ENCODE measurements at places on chromosomes 3 and 15.

- DNase-seq = no peak
These were observed 75.5 kb downstream of the SCN10A start for GRCh38 chr3:38740537-38740936.

- no peak for DNase-seq
These were observed 5.8 kb downstream of the TOPBP1 start for GRCh38 chr3:133655731-133656515.

GRCh38 chr15:97718509-97718908 is 242.0 kb upstream of the ARRDC4 start:
- no peak for DNase-seq

DNA sequence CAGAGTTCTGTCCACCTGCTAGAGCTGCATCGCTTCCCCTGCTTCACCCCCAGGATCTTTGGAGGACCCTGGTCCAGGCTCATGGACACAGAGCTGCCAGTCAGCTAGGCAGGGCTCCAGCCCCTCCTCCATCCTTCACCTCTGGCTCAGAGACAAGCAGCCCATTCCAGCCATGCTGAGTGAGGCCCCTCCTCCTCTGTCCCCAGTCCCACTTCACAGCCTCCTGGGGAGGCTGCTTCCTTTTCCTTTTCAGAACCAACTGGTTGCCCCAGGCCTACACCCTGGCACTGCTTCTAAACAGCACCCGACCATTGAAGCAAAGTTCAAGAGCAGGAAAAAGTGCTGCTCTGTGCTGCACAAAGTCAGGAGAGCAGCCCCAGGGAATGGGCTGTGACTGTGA is 22.2 kb downstream of the IQSEC1 start:
- no peak for DNase-seq

DNA sequence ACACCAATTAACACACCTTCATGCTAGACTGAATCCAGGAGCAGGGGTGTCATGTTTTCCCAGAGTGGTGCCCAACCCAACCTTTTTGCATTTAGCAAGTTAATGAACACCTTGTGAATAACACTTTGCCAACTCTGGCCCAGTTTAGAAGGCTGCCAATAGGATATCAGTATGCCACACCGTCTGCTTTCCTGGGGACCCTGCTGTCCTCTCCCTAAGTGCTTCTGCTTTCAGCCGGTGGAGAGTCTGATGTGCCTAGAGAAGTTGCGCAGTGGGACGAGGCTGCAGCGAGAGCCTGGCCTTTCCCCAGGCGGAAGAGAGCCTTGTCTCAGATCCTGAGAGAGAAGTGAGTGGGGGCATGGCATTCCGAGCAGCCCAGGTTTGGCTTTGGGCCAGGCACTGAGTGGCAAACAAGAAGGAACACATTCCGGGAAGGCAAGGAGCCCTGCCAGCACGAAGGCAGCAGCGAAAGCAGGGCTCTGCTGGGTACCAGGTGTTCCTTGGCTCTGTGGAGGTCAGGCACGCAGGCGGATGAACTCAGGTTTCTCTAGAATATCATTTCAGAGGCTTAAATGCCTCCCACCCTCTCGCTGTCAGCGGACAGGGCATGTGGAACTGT is 36.9 kb downstream of the SENP8 start:
- no peak for DNase-seq

- DNase-seq = no peak
These were observed 16.7 kb downstream of the DAPK2 start for GRCh38 chr15:64029633-64030032.

GRCh38 chr3:133980550-133980949 is 49.2 kb downstream of the SLCO2A1 start:
- DNase-seq = no peak

- DNase-seq = no peak
These were observed 55.2 kb upstream of the OCA2 start for GRCh38 chr15:28154283-28154682.

- DNase-seq = no peak
These were observed 311.5 kb downstream of the RORA start for GRCh38 chr15:60917461-60918145.

GRCh38 chr3:182479419-182480336 is 313.6 kb upstream of the ATP11B start:
- no peak for DNase-seq

DNA sequence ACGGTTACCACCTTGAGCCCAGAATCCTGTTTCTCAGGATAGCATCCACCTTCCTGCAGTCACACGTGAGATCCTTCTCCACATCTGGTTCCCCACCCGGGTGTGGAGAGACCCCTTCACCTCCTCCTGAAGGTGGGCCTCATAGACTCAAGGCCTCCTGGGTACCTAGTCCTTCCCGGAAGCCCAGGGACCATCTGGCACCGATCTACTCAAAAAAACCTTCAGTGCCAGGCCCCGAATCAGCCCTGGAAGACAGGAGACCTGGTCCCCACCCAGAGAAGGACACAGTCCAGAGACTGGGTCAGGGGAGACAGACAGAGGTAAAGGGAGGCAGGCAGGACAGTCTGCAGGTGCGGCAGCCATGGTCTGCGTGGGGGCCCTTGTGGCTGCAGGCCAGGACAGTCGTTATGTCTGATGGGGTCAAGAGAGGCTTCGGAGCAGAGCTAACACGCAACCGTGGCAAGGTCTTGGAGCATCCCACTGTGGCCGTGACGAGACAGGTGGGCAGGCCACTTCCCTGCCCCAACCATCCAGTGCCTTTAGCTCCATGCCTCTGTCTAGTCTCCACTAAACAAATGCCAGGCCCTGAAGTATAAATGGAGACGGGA is 112.2 kb upstream of the ABHD17C start:
- DNase-seq = no peak

- DNase-seq = no peak
These were observed 53.8 kb downstream of the UBE2E2 start for GRCh38 chr3:23256741-23257435.

DNA sequence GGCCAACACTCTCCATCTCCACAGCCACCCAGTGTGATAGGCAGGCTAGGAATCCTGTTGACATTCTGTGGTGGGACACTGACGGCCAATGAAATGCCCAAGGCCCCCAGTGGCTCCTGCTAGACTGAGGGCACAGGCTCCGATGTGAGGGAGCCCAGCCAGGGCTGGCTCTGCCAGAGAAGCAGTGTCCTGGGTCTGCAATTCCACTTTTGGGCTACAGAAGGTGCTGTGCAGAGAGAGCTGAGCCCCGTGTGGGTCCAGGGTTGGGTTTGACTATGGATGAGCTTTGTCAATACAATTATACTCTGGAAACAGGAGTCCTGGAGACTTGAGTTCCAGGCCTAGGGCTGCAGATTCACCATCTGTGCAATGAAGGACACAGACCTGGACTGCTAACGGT is 55.7 kb upstream of the TMEM115 start:
- no peak for DNase-seq

- no peak for DNase-seq
These were observed 43.9 kb downstream of the LRRFIP2 start for GRCh38 chr3:37130448-37130847.

GRCh38 chr3:50241163-50241562 is 5.2 kb downstream of the GNAI2 start:
- no peak for DNase-seq

- DNase-seq = no peak
These were observed 284.5 kb upstream of the SEMA6D start for GRCh38 chr15:47432826-47433225.

DNA sequence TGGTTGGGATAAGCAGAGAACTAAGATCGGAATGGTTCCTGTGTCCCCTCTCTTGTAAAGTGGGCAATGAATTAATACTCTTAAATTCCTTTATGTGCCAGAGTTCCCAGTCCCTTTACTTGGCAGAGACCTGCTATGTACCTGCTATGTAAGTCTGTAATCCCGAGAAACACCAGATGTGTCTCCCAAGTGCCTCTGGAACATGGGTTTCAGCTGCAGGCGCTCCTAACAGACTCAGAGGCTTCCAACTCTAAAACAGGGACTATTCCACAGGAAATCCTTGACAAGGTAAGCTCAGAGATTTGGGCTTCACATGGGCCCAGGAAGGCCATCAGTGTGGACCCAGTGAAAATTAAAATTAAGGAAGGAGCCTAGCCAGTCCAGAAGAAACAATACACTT is 117.7 kb upstream of the PLCL2 start:
- no peak for DNase-seq

GRCh38 chr15:37098468-37099318 is 1.7 kb downstream of the MEIS2 start:
- no peak for DNase-seq

DNA sequence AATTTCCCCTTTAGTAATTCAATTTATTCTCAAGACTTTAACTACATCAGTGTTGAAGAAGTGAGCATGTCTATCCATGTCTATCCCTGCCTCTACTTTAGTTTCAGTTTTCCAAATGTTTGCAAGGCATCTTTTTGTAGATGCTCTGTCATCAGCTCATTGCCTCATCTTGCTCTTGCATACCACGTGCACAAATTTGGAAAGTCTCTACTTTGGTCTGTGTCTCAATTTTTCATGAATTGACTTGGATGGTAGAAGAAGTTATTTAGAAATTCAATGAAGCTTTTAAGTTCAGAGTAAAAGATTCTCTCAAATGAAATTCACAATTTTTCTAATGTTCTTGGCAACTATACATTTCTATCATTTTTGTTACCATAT is 55.3 kb downstream of the CLDN1 start:
- DNase-seq = no peak

GRCh38 chr3:157406394-157406793 is 30.3 kb upstream of the PTX3 start:
- DNase-seq = no peak

GRCh38 chr15:74374648-74375302 is 7.3 kb upstream of the CYP11A1 start:
- DNase-seq = no peak

- DNase-seq = no peak
These were observed 194.8 kb upstream of the PFN2 start for GRCh38 chr3:150165396-150166094.

DNA sequence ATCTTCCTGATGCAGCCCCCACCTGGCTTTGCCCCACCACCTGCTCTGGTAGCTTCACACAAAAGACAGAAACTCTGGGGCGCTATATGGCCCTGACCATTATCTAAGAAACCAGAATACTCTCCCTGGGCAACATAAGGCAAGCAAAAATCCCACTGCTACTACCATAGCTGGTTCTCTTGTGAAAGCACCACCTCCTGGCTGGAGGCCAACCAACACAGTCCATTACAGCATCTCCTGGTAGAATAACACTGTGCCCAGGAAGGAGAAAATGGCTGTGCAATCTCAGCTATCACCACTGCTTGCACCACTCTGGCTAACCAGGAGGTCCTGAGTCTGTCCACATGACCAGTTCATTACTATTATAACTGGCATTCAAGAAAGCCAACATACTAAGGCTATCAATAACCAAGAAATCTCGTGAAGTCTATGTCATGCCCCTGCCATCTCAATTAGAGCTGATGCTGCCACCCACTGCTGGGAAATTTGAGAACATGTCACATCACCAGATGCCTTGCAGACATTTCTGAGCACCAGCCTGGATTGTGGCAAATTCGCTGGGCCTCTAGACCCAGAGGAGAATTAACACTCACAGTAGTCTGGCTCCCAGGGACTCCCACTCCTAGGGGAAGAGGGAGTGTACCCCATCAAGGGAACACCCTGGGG is 1114.8 kb downstream of the ROBO2 start:
- DNase-seq = no peak

- peak; percentile 15 for DNase-seq
These were observed 199.3 kb upstream of the BCL6 start for GRCh38 chr3:187944390-187945179.

- no peak for DNase-seq
These were observed 880.1 kb upstream of the NR2F2 start for GRCh38 chr15:95450413-95450812.

DNA sequence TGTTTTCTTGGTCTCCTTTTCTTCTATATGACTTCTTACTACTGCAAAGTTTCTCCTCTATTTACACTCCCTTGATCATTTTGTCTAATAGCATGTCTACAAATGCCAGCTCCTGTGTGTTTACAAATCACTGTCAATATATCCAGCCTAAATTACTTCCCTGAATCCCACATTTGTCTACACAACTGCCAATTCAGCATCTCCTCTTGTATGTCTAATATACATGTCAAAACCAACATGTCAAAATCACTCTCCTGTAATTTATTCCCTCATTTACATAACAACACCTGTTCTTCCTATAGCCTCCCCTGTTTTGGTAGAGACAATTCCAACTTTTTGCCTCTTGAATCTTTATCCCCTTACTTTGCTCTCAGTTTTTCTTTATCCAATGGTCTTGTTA is 359.3 kb downstream of the PLOD2 start:
- no peak for DNase-seq

- DNase-seq = no peak
These were observed 113.1 kb downstream of the THSD4 start for GRCh38 chr15:71228403-71228802.

DNA sequence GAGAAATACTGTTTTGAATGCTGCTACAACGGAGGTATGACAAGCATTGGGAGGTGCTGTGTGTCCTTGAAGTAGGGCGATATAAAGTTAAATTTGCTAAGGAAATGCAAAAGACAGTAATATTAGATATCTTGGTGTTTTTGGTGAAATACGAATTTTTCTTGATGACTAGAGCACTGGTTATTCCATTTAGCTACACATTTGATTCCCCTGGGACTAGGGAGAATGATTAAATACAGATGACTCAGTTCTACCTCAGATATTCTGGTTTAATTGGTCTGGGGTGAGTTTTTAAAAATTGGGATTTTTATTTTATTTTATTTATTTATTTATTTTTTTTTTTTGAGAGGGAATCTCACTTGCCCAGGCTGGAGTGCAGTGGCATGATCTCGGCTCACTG is 18.7 kb upstream of the GADL1 start:
- DNase-seq = no peak

DNA sequence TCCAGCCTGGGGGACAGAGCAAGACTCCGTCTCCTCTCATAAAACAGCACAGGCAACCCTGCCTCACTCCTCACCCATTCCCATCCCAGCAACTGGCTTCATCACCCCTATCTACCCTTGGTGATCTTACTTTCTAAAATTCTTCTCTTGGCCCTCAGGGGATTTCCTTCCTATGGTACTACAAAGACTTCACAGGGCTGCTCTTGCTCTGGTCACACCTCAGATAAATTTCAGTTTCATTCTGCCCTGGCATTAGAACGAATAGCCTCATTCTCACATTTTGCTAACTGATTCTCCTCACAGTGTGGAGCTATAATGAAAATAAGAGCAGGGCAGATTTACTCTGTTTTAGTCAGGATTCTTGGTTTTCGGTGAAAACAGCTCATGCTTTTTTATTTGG is 22.1 kb upstream of the CRBN start:
- no peak for DNase-seq

- no peak for DNase-seq
These were observed 5.1 kb downstream of the EPHB3 start for GRCh38 chr3:184566441-184567414.

DNA sequence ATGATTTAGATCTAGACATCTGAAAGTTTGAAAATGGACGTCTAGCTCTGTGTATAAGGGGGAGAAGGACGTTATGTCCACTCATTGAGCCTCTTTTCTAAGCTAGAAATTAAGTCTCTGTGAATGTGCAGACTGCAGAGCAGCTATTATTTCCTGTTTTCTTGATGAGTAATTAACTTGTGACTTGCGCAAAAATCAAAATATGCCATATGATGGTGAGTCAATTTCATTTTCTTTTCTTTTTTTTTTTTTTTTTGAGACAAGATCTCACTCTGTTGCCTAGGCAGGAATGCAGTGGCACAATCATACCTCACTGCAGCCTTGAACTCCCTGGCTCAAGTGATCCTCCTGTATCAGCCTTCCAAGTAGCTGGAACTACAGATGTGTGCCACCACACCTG is 14.1 kb downstream of the LACTB start:
- DNase-seq = peak; percentile 53

Measured in hematopoietic multipotent progenitor cell (in vitro differentiated cells).